ENCODE measurements at places on chromosomes 2 and 18.

DNA sequence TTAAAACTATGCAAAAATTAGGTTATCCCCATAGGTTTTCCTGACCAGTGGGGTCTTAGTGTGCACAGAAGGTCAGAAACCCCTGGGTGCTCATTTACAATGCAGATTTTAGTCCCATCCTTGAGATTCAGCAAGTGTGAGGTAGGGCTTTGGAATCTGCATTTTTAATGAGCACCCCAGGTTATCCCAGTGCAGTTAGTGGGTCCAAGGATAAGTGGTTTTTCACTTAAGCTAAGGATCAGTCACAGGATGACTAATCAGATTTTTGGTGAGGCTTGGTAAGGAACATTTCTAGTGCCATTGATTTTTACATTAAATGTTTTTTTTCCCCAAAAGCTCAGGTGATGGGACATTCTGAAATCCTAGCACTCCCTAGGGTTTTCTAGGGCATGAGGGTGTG lies 50.7 kb upstream of the MGAT5 start:
- DNase-seq = no peak

DNA sequence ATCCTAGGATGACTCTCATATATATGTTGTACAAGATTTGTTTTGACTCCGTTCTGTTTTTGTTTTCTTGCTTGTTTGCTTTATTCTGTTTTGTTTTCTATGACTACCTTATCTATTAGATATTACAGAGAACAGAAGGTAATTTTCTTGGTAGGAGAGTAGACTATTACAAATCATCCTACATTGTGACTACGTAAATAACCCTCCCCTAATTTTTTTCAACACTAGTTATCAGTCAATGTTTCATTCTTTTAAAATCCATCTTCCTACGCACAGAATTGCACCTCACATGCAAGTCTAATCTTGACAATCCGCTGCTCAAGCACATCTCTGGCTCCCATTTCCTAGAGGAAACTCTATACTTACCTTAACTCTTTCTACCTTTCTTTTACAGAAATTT lies 792.3 kb upstream of the PIK3C3 start:
- DNase-seq = no peak

GRCh38 chr18:48679236-48679635 lies 140.4 kb downstream of the CTIF start:
- DNase-seq = peak; percentile 28

- DNase-seq = peak; percentile 71
These were observed 3.2 kb downstream of the TEKT4 start for GRCh38 chr2:94874277-94874997.

GRCh38 chr2:83565626-83566025 lies 893.5 kb downstream of the SUCLG1 start:
- DNase-seq = no peak

DNA sequence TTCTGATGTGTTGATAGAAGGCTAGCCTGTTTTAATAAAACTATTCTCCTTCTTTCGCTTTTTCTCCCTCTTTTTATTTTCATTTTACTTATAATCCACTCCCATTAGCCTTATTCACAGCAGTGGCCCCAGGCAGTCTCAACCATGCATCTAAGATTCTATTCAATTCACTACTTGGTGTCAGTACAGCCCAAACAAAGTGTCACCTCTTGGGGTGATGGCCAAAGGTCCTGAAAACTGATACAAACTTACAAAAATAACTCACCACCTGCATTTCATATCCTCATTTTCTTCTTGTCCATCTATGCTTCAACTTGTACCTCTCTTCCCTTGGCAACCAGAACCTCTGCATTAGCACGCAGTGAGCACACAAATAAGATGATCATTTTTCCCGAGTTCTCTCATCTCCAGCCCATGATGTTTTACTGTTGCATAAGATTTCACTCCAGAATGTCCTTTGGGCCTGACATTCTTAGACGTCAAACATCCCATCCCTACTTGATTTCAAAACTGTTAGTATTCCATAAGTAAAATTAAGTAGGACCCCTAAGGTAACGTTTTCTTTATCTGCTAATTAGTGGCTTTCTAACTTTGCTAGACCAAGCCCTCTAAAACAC lies 559.3 kb upstream of the TNP1 start:
- DNase-seq = no peak

- no peak for DNase-seq
These were observed 586 bp downstream of the STK16 start for GRCh38 chr2:219245899-219246230.

GRCh38 chr2:157479081-157480027 lies 35.5 kb upstream of the CYTIP start:
- DNase-seq = no peak

DNA sequence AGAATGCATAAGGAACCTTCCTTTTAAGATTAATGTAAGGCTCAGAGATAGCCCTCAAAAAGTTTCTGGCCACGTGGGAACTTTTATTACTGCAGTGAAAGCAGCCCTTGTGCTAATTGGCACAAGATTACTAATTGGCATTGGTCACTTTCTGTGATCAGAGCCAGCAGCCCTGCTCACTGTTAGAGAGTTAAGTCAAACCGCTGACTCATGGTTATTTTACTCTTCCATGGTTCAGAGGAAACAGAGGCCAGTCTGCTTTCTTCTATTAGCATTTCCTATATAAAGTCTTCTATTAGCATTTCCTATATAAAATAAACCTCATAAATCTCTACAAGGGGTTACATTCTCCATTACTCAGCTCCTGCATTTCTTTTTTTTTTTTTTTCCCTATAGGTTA lies 1.5 kb upstream of the SLC35G4 start:
- DNase-seq = no peak

GRCh38 chr2:16614314-16614860 lies 51.2 kb downstream of the CYRIA start:
- no peak for DNase-seq

DNA sequence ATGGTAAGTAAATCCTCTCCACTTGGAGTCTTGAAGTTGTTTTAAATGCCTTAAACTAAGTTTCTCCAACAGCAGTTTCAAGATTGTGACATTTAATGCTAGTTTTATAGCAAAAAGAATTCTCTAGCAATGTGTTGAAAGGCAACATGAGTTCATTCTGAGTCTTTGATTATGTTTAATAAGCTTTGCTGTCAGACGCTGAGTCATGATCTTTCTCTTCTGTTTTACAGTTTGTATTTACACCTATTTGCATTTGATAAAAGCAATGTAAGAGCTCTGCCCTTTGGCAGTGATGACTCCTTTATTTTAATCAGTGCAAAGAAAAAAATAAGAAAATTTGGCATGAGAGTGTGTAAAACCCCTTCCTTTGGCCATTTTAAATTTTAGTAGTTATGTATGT lies 497.7 kb downstream of the STK39 start:
- DNase-seq = no peak

DNA sequence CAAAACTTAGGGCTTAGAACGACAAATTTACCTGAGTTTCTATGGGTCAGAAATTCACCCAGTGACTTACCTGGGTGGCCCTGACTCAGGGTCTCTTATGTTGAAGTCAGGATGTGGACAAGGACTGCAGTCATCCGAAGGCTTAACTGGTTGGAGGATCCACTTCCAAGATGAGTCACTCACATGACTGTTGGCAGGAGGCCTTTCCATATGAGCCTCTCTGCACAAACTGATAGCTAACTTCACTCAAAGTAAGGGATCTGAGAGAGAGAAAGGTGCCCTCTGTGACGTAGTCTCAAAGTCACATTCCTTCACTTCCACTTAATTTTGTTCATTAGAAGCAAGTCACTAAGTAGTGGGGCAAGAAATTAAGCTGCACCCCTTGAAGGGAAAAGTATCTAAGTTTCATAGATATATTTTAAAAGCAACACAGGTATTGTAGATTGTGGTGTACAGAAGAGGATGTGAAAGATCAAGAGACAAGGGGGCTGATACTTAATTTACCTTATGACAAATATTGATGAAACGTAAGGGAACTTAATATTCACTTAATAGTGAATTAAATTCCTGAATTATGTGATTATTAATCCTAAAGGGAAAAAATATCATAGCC lies 48.4 kb downstream of the TANK start:
- no peak for DNase-seq

- no peak for DNase-seq
These were observed 1560.6 kb upstream of the SLC39A10 start for GRCh38 chr2:194096402-194096801.

All from DND-41 (cell line).